Occipital lobe (tissue), 3 donors: ENCODE measurements at places on chromosomes 6 and 20. TPM values are rescaled to one million over a fixed set of nuclear protein-coding genes. Genes with fewer than 3 reads are reported as not detected.

- DNase-seq = no peak
These were observed 164.4 kb upstream of the AFDN start for GRCh38 chr6:167662075-167662880.

GRCh38 chr6:101595276-101595675, 201.8 kb downstream of the GRIK2 start:
- DNase-seq = no peak

- DNase-seq = no peak
These were observed 137.0 kb upstream of the TENT5A start for GRCh38 chr6:81889377-81890053.

DNA sequence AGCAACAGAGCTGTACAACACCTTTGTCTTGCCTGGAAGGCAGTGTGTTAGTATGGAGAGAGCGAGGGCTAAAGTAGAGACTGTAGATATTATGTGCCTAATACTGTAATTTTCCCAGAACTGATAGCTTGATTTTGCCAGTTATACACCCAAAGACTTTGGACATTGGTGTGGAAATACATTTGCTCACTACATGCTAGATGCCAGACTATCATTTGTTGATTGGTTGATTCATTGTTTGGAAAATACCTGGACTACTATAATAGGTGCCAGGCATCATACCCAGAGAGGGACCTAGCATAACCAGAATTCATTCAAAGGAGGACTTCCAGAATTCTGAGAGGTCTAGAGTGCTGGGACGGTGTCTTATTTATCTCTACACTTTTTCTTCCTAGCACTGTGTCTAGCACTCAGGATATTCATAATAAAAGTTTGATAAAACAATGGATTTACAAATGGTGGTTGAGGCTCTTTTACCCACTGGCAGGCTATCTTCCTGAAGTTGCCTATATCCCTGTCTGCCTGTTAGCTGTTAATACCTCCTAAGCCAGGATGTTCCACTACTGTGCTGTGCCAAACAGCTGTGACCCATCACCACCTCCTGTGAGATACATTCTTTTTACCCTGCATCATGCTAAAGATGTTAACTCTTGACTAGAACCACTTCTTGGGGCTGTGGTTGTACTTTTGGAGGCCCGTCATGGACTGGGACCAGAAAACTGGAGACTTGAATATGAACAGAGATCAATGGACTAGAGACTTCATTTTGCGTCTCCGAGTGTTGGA, 72.2 kb upstream of the FUCA2 start:
- DNase-seq = no peak

DNA sequence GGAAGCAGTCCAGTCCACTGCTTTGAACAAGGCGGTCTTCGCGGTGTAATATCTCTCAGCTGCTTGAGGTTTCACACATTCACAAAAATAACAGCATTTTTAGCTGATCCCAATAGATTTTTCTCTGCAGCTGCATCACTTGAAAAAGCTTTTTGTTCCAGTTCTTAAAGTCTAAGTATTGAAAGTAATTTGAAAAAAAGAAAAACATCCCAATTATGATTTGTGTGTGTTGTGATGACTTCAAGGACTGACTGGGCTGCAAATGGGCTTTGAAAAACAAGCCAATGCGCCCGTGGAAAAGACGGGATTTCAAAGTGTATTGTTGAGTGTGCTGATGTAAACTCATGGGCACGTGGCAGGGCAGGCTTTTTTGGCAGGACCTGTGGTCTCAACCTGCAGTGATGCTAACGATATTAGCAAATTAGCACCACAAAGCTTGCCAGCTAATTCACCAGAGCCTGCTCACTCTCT, 151.1 kb downstream of the TMEM242 start:
- DNase-seq = peak; percentile 27

- no peak for DNase-seq
These were observed 305.8 kb downstream of the CD83 start for GRCh38 chr6:14423330-14423729.

- DNase-seq = no peak
These were observed 31.7 kb downstream of the SAMHD1 start for GRCh38 chr20:36919715-36920333.

DNA sequence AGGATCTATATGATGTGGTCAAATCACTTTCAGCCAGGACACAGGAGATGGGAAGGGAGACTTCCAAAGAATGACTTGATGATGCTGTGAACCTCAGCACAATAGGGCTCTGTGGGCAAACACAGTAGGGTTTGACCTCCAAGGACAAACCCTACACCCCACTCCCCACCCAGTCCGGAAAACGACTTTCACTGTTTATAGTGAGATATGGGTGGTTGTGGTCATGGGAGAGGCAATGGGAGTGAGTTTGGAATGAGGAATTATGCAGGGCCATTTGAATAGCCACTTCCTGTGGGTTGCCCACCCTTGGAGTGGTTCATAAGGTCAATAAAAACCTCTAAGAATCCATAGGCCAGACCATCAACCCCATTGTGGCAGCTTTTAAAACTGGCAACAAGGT, 38.4 kb upstream of the PRND start:
- no peak for DNase-seq

DNA sequence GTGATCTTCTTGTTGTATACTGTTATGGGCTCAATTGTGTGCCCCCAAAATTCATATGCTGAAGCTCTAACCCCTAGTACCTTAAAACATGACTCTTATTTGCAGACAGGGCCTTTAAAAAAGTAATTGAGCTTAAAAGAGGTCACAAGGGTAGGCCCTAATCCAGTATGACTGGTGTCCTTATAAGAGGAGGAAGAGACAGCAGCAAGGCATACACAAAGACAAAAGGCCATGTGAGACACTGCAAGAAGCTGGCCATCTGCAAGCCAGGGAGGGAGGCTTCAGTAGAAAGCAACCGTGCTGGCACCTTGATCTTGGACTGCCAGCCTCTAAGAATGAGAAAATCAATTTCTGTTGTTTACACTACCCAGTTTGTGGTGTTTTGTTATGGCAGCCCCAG, 8.4 kb downstream of the CAGE1 start:
- DNase-seq = no peak

DNA sequence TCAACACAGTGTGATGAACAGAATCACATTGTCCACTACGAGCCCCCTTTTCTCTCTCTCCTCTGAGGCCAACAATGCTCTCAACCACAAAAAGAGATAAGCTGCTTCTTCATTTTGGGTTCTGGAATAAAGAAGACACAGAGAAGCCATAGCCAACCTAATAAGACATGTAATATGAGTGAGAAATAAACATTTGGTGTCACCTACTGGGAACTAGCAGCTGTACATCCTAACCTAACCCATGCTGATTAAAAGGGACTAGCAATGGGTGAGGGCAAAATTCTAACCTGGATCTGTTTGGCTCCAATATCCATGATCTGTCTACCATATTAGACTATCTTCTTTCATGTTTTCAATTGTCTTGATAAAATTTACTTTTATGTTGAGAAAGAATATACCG, 369.1 kb upstream of the MARCKS start:
- no peak for DNase-seq

DNA sequence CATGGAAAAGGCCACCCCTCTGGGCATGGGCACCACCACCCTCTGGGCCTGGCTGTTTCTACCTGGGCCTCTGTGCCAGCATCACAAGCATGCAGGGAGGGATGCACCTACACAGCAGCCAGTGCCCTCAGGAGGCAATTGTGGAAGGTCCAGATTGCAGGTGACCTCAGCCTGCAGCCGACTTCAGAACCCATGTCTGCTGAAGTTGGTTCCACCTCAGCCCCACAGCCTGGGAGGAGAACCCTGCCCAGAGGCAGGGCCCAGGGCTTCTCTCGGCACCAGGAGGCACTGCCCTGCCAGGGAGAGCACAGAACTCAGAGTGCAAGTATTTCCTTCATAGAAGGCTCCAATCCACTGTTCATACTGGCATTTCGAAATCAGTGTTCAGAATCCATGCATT, 149.8 kb downstream of the TTLL2 start:
- no peak for DNase-seq

DNA sequence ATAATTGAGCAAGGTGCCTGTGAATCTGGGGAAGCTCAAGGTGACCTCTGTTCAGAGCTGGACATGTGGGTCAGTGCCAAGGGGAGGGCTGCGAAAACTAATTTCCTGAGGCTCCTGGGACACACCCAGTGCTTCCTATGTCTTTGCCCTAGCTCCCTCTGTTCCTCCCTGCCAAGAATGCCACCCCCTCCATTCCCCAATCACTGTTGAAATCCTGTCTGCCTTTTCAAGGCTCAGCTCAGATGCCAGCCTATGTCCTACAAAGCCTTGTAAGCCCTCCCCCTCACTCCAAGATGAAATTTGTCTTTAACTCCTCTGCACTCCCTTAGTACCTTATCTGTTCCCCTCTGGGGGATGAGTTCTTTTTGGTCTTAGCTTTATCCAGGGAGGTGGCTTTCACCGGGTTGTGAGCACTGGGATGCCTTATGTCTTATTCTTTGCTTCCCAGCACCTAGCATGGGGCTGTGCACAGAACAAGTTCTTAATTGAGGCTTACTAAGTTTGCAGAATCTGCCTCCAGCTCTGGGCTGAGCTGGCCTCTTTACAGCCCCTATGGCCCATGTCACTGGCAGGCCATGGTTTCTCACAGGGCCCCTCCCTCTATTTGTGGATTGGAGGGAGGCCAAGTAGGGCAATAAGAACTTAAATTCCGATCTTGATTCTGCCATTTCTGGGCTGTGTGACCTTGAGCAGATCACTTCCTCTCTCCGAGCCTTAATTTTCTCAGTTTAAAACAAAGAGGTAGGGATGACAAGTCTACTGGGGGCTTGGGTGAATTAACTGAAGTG, 51.5 kb upstream of the EPB41L1 start:
- no peak for DNase-seq

GRCh38 chr6:168049706-168050224, 29.2 kb downstream of the FRMD1 start:
- DNase-seq = no peak

- DNase-seq = no peak
These were observed 7.8 kb downstream of the E2F3 start for GRCh38 chr6:20409427-20409971.

DNA sequence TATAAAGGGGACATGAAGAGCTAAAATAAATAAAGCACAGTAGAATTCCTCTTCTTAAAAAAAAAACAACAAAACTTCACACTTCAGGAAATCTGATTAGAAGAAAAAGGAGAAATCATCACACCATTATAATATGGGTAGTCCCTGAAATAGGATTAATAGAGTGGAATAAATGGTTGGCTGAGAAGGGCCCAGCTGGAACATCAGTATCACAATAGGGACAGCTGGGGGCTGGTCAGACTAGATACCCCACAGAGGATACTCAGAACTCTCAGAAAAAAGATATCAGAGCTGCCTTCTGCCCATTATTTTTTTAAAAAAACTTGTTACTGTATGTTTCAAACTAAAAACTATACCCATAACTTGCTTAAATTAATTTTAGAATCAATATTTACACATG, 75.2 kb downstream of the DST start:
- DNase-seq = no peak

- no peak for DNase-seq
These were observed 249.3 kb downstream of the TBX18 start for GRCh38 chr6:84515067-84515466.

DNA sequence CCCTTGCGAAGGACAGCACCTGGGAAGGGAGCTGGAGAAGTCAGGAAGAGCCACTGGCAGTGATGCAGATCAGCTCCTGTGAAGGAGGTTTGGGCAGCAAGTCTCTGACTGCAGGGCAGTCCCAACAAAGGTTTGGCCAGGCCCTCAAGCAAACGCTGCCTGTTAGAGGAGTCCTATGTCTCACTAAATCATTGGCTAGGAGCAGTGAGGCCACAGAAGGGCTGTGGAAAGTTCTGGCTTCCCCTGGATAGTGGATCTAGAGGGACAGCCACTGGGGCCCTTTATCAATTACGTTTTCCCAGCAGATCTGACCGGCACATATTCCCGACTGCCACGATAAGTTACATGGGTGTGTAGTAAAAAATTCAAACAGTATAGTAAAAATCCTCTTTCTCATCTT, 2.5 kb downstream of the TTPAL start:
- no peak for DNase-seq

DNA sequence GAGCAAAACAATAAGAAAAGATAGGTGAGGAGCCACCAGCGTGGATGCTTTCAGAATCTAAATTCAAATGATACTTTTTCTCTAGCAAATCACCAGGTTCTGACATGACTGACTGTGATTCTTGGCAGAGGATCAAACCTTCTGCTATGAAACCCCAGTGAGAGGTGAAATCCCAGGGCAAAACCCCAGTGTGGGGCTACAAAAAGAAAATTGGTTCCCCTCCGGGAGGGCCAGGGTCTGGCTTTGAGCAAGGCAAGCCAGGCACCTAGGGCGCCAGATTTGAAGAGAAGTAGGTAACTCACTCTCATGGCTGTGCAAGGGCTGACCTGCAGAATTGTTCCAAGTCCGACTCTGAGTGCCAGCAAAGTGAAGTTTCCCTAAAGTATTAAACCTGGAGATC, 20.2 kb upstream of the RALGAPA2 start:
- DNase-seq = no peak

GRCh38 chr6:38137608-38138265, 318.2 kb downstream of the ZFAND3 start:
- no peak for DNase-seq

- no peak for DNase-seq
These were observed 93.0 kb downstream of the ADTRP start for GRCh38 chr6:11685481-11686093.

DNA sequence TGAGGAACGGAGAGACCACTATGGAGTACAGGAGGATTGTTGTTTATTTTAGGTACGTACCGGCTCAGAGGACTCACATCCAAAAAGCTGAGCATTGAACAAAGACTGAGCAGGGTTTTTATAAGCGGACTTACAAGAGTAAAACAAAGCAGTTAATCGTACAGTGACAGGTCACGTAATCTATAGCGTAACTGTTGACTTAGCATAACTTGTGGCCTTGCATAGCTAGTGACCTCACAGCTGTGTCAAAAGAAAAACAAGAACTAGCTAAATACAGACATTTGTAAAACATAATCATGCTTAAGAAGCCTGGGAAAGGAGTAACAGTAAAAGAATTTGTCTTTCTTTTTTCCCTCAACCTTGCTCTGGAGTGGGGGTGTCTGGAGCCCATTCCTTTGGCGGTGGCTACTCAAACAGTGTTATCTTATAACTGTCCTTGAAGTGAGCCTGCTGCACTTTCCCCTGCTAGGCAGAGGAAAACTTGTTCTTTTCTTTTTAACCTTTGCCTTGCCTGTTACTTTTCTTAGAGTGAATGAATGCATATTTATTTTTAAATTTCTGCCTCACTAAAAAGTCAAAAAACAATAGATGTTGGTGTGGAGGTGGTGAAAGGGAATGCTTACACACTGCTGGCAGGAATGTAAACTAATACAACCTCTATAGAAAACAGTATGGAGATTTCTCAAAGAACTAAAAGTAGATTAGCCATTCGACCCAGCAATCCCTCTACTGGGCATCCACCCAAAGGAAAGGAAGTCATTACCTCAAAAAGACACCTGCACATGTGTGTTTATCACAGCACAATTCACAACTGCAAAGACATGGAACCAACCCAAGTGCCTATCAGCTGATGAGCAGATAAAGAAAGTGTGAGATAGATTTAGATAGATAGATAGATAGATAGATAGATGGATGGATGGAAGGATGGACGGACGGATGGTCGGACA, 109.0 kb downstream of the TAF4 start:
- DNase-seq = no peak

- no peak for DNase-seq
These were observed 227.2 kb downstream of the LY86 start for GRCh38 chr6:6815732-6816131.

Gene C6orf58
- total RNA-seq = 1.4 TPM

Gene BEND6
- 27.1 TPM for total RNA-seq

Gene TMEM170B
- 59.0 TPM for total RNA-seq

Gene ENPP4
- total RNA-seq = 27.8 TPM

Gene IL17F
- not detected for total RNA-seq

Gene LAMA2
- total RNA-seq = 16.8 TPM

Gene PAK5
- total RNA-seq = 55.7 TPM

Gene ZNF165
- total RNA-seq = 0.62 TPM

Gene SSTR4
- total RNA-seq = not detected

Gene SYNGAP1
- total RNA-seq = 21.5 TPM

Gene ZNF831
- total RNA-seq = under 0.01 TPM

Gene TRAPPC3L
- not detected for total RNA-seq
